AG09319 (cell line): ENCODE measurements at places on chromosomes 12 and 14.
A peak's percentile ranks its signal among the peaks of the same experiment; 100 is the strongest.

DNA sequence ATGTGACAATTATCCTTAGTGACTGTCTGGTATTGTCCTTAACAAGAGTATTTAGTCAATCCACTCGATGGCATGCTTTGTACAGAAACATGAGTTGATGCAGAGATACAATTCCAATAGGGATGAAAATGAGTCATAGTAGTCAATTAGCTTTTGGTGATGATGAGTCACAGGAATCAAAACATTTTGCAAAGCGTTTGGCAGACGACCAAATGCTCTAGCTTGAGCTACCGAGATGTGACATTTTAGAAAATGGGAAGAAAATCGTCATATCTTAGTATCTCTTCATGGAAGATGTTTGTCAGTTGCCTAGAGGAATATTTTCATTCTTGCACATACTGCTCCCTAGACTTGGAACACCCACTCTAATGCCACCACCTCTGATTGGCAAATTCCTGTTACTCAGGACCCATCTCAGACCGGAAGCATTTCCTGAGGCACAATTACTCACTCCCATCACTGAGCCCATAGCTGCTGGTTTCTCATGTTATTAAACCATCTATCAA lies 95.0 kb downstream of the LMNTD1 start:
- DNase-seq: peak; percentile 90

- no peak for DNase-seq
Measured at GRCh38 chr12:52262286-52262685, 12.2 kb upstream of the KRT86 start.

DNA sequence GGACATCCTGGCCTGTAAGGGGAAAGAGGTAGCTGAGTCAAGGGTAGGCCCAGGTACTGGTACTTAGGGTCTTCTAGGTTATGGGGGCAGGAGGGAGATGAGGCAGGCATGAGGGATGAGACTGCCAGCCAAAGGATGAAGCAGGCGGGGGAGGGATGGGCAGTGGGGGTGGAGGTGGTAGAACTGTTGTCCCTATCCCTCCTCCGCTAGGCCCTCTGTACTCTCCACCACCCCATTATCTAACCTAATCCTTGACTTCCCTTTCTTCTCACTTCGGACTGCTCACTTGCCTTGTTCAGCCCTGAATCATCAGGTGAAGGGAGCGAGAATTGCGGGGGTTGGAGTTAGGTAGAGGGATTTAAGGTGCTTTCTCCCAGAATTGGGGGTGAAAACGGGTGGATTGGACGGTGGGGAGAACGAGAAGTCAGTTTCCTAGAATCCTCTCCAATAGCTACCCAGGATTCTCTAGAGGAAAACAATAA lies 562 bp downstream of the PAN2 start:
- no peak for DNase-seq

DNA sequence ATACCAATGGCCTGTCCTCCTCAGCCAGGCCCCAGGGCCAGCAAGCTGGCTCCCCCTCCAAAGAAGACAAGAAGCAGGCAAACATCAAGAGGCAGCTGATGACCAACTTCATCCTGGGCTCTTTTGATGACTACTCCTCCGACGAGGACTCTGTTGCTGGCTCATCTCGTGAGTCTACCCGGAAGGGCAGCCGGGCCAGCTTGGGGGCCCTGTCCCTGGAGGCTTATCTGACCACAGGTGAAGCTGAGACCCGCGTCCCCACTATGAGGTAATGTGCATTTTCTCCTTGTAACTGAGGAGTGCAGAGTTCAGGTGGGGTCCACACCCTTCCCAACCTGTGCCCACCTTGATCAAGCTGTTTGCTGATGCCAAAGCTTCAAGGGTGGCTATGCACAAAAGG lies 23.4 kb downstream of the ACACB start:
- no peak for DNase-seq

DNA sequence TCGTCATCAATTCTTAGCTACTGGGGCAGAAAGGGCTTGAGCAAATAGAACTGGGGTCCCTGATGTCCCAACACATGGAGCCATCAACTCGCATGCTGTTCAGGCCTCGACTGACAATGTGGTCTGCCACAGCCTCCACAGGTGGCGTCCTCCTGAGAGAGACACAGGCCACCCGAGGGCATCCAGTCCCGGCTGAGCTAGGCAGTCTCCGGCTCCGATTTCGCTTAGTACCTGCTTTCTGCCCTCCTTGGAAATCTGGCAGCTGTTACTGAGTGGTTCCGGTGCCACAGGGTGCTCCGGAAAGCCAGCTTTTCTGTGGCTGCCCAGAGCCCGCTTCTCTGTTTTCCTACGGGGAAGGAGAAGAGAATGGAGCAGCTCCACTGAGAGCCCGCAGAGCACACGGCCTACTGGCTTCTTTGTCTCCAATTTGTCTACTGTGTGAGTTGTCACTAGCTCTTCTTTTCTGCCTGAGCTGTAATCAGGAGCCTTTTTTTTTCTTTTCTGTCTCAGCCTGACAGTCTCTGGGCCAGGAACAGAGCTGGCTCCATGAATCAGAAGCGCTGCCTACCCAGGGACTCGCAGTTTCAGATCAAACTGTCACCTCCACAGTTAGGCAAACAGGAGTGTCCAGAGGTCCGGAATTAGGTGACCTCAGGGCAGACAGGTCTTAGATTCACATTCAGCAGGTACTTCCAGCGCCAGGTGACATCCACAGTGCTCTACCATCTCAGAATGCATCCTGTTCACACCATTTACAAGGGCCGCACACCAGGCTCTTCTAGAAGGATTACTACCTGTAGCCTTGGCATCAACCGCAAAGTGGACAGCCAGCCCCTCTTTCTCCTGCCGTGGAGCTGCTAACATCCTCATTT lies 73.3 kb downstream of the MOK start:
- no peak for DNase-seq

- no peak for DNase-seq
Measured at GRCh38 chr12:62250671-62251608, 9.3 kb upstream of the USP15 start.

DNA sequence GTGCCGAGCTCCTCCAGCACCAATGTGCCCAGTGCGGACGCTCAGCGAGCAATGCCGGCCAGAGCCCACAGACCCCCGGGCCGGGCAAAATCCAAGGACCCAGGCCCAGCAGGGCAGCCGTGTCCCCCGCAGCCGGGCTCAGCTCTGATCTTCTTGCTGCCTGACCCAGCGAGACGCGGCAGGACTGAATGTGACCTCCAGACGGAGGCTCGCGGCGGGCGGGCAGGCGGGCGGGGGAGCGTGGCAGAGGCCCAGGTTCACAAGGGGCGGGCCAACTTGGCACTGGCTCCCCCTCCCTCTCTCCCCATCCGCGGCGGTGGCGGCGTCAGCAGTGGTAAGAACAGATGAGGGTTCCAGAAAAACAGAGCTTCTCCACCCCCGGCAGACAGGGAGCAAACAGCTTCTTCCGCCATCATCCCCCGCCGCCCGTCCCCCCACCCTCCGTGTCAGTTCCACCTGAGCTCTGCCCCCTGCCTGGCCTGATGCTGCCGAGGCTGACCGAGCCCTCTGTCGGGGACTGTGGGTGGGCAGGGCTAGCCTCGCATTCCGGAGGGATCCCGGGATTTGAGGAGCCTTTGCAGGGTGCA lies 94.3 kb downstream of the RFLNA start:
- peak; percentile 55 for DNase-seq

GRCh38 chr14:65346895-65347294 lies 65.6 kb upstream of the FUT8 start:
- DNase-seq: no peak
